ENCODE measurements at places on chromosomes 1 and 21.
A peak's percentile ranks its signal among the peaks of the same experiment; 100 is the strongest.

GRCh38 chr1:190479516-190479915 lies 1.9 kb upstream of the BRINP3 start:
- DNase-seq, result no peak

DNA sequence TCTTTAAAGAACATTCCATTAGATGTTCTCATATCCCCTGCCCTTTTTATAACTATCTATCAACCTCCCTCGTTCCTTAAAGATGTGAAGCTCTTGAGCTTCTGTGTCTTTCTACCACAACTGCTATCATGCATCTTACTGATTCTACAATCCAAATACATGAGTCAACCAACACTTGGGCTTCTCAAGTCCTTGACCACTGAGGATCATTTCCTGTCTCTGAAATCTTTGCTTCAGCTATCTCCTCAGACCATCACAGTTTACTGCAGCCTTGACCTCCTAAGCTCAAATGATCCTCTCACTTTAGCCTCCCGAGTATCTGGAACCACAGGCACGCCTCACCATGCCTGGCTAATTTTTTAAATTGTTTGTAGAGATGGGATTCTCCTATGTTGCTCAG lies 75.2 kb downstream of the FMO4 start:
- no peak for DNase-seq

DNA sequence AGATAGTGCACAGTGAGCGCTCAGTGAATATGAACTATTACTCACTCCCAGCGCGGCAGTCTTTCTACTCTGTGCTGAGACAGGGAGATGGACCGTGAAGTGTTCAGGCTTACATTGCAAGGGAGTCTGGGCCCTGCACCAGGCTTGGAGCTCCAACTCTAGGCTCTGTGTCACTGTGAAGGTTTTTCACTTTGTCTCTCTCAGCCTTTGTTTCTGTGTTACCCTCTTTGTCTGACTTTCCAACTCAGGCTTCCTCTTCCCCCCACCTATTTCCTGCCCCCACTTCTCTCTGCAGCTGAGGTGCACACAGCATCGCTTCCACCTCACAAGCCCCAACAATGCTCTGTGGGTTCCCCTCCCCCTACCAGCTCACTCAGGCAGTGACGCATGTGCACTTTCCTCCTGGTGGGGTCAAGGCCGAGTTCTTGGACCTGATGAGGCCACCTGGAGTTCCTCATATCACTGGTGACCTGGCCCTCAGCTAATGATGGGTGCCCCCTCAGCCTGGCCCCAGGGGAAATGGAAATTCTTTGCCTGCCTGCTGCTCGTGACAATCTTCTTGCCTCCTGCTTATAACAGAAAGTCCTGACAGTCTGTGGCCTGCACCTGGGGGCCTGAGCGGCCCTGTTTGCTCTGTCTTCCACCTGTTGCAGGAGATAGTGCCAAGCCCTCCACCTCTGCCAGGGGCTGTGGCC lies 1.1 kb upstream of the LCK start:
- peak; percentile 89 for DNase-seq

- DNase-seq, result no peak
These were observed 29.8 kb downstream of the SOAT1 start for GRCh38 chr1:179323436-179323835.

DNA sequence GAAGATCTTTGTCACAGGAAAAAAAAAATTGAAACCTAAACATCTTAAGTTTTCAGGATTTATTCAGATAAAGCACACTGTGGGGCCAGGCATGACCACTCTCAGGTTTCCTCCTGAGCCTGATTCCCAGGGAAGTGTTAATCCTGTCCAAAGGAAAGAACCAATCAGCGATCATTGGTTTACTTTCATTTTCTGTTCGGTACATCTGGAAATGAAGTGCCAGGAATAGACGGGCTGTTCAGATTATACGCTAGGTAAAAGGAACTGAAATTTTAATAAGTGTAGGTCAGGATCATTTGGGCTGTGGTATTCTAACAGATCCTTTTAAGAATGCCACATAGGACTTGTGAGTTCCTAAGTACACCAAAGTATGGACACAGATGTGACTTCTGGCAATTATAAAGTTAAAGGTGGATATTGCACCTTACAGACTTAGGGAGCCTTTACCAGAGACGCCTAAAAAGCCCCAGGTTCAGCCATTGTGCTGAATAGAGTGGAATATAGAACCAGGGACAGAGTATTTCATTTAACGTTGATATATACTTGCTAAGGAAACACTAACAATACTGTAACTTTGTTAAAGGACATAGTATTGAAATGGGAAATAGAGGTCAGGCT lies 9.3 kb upstream of the CACYBP start:
- DNase-seq, result peak; percentile 31

DNA sequence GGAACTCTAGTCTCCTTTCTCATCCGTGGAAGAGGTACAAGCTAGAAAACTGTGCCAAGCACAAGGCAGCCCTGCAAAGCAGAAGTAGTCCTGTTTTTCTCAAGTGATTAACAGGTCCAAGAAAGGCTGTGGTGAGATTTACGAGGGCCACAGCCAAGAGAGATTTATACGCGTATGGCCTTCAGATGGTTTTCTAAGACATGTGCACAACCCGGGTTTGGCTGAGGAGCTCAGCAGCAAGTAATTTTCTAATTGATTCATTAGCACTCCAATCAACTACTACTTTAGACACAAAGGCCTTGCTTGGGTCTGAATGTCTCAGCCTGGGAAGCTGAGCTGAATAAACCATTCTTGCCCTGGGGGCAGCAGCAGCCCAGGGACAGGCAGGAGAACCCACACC lies 55.8 kb downstream of the SSBP3 start:
- DNase-seq, result no peak

GRCh38 chr1:43065191-43065590 lies 106.5 kb upstream of the SLC2A1 start:
- DNase-seq, result no peak

Data from central memory CD4-positive, alpha-beta T cell (primary cell).